CD4-positive, alpha-beta T cell treated with Interleukin-6 at 100 ng/mL for 8 hours (primary cell): ENCODE measurements at places on chromosomes 3 and 15.

- DNase-seq: no peak
Observed at GRCh38 chr3:192597506-192597905, 129.8 kb downstream of the FGF12 start.

GRCh38 chr3:14082108-14082657, 42.5 kb downstream of the CHCHD4 start:
- no peak for DNase-seq

DNA sequence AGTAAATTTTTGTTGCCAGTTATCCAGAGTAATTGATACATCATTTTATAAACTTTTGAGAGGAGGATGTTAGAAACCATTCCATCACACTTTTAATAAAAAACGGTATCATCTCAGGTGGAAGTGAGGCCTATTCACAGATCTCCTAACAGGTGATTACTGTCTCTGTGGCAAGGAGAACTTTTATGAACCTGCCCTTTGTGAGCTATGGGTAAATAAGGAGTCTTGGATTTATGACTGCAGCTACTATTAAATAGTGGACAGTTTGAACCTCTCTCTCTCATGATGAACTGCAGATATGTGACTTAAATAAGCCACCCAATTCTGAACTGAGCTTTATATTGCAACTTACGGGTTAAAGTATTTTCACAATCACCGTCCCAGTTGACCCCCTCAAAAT, 45.7 kb downstream of the ZFAND6 start:
- no peak for DNase-seq

GRCh38 chr3:170633573-170633972, 47.7 kb upstream of the SLC7A14 start:
- DNase-seq: no peak

DNA sequence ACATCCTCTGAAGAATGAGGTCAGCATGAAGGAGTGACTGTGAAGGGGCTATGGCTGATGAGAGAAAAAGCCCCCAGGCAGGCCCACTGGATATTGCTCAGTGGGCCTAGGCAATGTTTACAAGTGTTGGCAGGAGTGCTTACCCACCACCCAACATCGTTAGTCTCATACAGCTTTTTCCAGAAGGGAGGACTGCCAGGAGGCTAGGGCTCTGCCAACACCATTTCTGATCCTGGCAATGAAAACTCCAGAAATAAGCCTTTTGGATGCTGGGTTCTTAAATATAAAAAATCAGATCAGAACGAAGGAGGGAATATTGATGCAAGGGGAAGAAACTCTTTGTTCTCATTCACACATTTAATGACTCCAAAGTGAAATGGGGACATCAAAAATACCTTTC, 189.1 kb downstream of the DCLK3 start:
- no peak for DNase-seq

DNA sequence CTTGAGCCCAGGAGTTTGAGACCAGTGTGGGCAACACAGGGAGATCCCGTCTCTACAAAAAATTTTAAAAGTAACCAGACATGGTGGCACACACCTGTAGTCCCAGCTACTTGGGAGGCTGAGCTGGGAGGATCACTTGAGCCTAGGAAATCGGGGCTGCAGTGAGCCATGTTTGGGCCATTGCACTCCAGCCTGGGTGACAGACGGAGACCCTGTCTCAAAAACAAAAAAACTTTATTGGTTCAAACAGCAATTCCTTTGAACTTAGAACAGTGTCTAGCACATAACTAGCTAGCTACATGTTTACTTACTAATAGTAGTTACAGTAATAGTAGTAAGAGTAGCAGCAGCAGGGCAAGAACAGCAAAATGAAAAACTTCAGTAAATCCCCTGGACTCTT, 10.1 kb downstream of the HAUS2 start:
- DNase-seq: no peak

GRCh38 chr3:8625991-8626390, 18.6 kb downstream of the SSUH2 start:
- DNase-seq: no peak

GRCh38 chr15:71143373-71144310, 28.4 kb downstream of the THSD4 start:
- DNase-seq: no peak

GRCh38 chr3:3628676-3629328, 170.4 kb upstream of the LRRN1 start:
- DNase-seq: no peak

- no peak for DNase-seq
Observed at GRCh38 chr3:114866430-114866829, 280.7 kb downstream of the ZBTB20 start.

- no peak for DNase-seq
Observed at GRCh38 chr3:47008851-47009224, 29.4 kb downstream of the NBEAL2 start.
